Stimulated activated CD8-positive, alpha-beta memory T cell treated with anti-CD3 and anti-CD28 coated beads, Interleukin-7, amount 100 ng/mL, for 1 hour (primary cell): ENCODE measurements at places on chromosomes 3 and 15.

DNA sequence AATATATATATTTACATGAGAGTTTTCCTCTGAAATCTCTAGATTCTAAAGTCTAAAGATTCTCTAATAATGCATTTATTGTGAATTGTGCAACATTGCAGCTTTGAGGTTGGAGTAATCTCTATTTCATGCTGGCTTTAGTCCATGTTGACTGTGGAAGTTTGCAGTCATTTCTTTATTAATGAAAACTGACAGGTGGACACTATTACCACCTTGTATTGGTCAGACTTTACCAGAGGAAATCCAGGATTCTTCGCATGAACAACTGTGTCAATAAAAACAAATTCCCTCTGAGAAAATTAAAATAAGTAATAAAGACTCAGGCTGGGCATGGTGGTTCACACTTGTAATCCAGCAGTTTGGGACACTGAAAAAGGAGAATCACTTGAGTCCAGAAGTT lies 274.1 kb downstream of the SHQ1 start:
- no peak for DNase-seq

DNA sequence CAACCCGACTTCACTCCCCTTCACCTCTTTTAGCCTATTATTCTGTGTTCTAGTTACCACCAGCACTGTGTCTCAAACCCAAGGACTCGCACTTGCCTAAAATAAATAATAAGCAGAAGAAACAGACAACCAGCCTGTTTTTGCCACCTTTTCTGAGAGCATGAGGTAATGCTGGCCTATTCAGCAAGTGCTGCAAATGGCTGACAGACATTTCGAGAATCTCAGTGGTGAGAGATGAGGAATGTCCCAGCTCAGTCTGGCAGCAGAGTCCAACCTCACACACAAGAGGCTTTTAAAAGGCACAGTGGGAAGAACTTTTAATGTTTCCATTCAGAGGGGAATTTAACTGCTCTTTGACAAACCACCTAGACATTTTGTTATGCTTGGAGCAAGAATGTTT lies 143.3 kb upstream of the GMNC start:
- DNase-seq = no peak

DNA sequence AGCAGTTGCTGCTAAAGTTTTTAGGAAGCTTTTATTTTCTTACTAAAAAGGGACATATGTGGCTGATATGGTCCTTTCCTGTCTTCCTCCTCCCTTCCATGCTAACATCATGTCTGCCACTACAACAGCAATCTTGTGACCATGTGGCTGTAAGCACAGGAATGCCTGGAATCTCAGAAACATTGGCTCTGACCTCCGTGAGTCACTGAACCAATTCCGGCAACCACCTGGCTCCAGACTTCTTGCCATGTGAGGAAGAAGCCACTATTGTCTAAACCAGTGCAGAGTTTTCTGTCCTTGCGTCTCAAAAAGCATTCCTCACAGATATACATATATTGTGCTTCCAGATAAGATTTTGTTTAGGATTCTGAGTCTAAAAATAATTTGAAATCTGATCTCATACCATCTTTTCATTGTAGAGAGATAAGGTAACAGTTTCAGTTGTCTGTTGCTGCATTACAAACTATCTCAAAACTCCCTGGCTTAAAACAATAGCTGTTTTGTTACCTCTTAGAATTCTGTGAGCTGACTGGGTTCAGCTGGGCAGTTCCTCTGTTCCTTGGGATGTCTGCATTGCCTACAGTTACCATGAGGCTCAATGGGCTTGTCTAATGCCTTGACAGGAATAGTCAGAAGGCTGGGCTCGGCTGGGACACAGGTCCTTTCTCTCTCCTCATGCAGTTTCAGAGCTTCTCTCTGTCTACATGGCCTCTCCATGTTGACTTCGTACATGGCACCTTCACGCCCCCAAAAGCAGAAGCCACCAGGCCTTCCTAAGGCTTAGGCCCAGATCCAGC lies 77.3 kb upstream of the MAGI1 start:
- no peak for DNase-seq

DNA sequence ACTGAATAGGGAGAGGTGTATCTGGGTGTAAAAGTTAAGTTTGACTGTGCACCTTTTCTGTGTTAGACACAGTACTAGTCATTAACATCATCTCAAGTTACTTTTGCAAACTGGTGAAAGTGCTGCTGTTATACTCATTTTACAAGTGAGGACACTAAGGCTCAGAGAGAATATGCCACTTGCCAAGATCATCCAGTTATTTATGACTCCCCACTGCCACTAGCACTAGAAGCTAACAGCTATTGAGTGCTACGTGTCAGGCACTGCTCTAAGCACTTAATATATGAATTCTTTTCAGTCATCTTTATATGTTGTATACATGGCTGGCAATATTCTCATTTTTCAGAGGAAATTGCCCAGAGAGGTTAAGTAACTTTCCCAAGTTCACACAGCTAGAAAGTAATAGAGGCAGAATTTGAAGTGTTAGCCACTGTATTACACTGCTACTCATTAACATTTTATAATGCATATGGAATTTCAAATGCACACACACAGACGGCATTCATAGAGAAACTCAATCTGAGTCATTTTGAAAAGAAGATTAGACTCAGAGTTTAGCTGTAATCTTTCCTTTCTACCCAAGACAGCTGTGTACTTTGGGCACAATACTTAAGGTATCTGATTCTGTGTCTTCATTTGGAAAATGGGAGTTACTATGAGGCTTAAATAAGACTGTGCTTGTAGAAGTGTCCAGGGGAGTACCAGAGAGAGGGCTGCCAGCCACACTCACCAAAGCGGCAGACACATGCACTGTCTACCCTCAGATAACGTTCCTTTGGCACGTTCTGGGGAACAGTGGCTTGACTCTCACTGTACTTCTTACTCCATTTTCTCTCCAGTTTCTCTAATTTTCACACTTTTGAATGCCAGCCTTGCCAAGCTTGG lies 1.3 kb upstream of the MASP1 start:
- DNase-seq = no peak

GRCh38 chr15:75112278-75112847 lies 89.0 kb downstream of the PPCDC start:
- no peak for DNase-seq

DNA sequence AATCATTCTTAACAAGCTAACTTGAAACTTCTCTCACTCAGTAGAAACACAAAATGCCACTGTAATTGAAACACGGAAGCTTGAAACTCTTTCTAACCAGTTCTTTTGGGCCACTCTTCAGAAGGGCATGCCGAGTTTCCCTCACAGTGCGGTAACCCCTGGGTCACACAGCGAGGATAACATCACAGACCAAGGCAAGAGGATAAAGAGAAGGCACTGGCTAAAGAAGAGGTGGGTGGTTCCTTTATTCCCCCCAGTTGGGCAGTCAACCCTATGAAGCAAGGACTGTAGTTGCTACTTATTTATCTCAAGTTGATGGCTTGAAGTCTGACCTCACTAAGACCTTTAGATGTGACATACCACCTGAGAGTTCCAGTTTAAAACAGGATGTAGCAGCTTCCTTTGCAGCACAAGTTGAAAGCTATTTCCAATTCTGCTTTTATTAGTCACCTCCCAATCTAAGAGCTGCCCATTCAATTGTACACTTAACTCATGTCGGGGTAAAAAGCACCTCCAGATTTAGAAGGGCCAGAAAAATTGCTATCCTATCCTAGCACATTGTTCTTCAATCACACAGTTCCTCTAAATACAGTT lies 272.4 kb downstream of the TIGIT start:
- no peak for DNase-seq

GRCh38 chr3:27877061-27878013 lies 155.2 kb upstream of the EOMES start:
- no peak for DNase-seq

- DNase-seq = no peak
These were observed 225.0 kb upstream of the ATP11B start for GRCh38 chr3:182568261-182568660.

GRCh38 chr3:170564664-170565063 lies 21.2 kb downstream of the SLC7A14 start:
- no peak for DNase-seq

- DNase-seq = no peak
These were observed 7.7 kb upstream of the OXSR1 start for GRCh38 chr3:38157595-38157994.

- peak; percentile 52 for DNase-seq
These were observed 10.9 kb downstream of the TM2D3 start for GRCh38 chr15:101641129-101641764.

DNA sequence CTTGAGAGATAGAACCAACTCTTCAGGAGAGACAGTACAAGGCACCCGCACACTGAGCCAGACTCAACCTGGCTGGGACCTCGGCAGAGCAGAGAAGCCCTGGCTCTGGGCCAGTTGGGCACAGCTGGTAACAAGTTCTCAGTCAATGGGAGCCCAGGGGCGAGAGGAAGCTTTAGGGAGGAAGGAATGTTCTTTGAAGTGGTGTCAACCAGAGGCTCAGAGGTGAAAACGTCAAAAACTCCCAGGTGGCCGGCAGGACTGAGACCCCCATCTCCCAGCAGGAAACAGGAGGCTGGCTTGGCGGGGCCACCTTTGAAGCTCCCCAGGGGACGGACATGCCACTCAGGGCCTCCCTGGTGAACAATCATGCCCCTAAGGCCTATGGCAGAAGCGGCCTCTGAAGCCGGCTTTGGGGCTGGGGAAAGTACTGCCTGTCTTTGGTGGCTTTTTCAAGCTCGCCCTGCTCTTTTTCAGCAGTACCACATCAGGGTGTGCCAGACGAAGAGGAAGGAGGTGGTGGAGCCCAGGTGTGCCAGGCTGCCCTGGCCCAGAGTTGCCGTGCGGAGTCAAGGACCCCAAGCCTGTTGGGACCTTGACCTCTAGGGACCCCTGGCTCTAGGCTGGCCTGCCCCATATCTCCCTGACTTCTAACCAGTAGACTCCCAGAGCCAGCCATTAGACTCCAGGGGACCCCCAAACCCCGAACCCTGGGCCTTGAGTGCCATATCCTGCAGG lies 16.7 kb upstream of the TBC1D21 start:
- DNase-seq = no peak

DNA sequence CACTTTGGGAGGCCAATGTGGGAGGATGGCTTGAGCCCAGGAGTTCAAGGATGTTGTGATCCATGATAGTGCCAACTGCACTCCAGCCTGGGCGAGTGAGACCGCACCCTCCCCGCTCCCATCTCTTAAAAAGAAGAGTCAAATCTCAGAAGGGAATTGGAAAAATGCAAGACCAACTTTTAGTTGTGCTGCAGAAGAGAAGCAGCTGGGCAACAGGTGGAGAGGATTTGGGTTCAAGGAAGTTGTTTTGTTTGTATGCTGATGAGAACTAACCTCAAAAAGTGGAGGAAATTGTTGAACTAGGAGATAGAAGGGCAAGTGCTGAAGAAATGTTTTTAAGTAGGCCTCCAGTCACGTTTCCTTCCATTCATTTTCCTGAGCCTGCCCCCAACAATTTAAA lies 12.8 kb upstream of the PDCD7 start:
- DNase-seq = no peak

DNA sequence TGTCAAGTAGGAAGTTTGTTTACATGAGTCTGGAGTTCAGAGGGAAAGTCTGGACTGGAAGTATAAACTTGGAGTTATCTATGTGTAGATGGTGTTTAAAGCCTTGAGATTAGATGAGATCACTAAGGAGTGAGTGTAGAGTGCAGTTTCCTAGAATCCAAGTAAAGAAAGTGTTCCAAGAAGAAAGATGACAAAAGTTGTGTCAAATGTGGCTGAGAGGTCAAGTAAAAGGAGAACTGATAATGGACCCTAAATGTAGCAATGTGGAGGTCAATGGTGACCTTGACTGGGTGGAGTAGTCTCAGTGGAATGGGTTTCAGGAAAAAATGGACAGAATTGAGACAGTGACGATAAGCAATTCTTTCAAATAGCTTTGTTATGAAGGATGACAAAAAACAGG lies 39.9 kb upstream of the ULK4 start:
- no peak for DNase-seq

- no peak for DNase-seq
These were observed 16.5 kb upstream of the FAM3D start for GRCh38 chr3:58683001-58683458.

- DNase-seq = no peak
These were observed 600.8 kb downstream of the FOXP1 start for GRCh38 chr3:70982700-70983140.

DNA sequence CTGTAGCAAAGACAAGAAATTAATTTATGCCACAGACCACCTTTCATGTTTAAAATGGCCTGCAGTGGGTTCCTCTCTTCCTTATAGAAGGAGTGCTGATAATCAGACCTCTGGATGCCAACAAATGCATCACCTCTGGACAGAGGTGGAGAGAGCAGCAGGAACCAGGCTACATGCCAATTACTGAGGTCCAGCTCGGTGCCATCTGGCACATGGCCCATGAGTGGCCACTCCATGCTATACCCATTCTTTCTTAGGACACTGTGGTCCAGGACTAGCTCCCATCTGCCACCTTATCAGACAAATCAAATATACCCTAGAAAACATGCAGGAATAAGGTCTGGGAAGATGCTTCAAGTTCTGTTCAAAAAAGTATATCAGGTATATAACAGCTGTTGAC lies 60.7 kb downstream of the TBC1D2B start:
- DNase-seq = no peak

DNA sequence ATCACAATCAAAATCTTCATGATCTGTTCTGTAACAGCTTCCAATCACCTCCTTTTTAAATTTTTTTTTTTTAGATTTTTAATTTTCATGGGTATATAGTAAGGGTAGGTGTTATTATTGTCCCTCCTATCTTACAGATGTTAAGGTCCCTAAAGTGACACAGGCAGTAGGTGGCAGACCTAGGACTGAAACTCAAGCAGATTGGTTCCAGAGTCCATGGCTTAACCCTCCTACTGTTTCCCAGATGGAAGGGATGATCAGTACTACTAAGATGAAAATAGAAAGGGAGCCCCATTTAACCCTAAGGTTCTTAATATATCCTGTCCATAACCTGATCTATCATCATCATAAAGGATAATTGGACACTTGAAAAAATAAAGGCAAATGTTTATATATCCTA lies 57.1 kb downstream of the CHAC1 start:
- no peak for DNase-seq

DNA sequence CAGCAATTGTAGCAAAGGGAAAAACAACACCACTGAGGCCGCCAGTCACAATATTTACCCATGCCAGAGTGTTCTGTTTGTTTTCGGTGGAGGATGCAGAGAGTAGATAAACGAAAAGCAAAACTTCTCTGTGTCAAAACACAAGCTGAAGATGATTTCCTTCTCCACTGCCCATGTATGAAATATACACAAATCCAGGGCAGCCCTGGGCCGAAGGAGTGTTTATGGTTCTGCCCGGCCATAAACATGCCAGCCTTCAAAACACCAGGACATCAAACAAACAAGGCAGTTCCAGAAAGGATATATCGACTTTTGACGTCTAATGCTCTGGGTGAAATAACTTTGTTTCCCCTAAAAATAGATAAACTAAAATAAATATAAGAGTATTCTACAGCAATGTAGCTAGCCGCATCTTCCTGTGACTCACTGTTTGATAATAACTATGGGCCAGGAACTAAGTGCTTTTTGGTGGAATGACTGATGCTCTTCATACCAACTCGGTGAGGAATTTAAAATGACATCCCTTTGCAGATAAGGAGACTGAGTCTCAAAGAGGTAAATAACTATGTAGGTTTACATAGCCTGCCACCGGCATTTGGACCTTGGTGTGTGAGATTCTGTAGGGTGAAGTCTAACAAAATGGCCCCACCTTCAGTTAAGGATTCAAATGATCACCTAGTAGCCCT lies 82.8 kb downstream of the MAGI1 start:
- no peak for DNase-seq
